ENCODE measurements at places on chromosomes 7 and 10. TPM values are rescaled to one million over a fixed set of nuclear protein-coding genes. Genes with fewer than 3 reads are reported as not detected.

The PHYHIPL gene
- not detected for total RNA-seq

DNA sequence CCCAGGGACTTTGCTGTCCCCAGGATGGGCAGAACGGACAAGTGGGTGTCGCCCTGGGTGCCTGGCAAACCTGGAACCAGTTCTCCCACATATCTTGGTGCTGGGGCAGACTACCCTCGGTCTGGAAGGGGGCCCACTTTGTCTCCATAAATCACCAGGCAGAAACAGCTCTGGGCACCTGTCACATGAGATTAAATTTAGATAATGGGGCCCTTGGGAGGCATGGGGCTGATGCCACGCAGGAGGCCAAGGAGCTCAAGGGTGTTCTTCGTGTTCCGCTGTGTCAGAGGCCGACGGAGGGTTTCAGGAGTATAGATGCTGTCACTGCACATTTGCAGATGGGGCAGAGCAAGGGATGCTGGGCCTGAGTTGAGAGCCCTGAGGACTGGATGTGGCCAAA lies 72.7 kb downstream of the TMEM130 start:
- no peaks in the 10 kb centered on the region for H3K4me1 ChIP-seq
- no peak overlapping the region for H3K4me3 ChIP-seq
- DNase-seq, result no peak
- H3K27me3 ChIP-seq, result no peaks in the 10 kb centered on the region
- no peak overlapping the region for H3K27ac ChIP-seq
- no peaks in the 10 kb centered on the region for H3K36me3 ChIP-seq

GRCh38 chr10:53239873-53240272 lies 467.3 kb upstream of the MBL2 start:
- H3K36me3 ChIP-seq, result no peaks in the 10 kb centered on the region
- H3K27ac ChIP-seq, result no peak overlapping the region
- no peak overlapping the region for H3K4me3 ChIP-seq
- H3K27me3 ChIP-seq, result no peaks in the 10 kb centered on the region
- no peak for DNase-seq

GRCh38 chr7:158051776-158052175 lies 535.8 kb downstream of the PTPRN2 start:
- no peaks in the 10 kb centered on the region for H3K4me1 ChIP-seq
- no peak for DNase-seq
- no peaks in the 10 kb centered on the region for H3K36me3 ChIP-seq
- no peaks in the 10 kb centered on the region for H3K27me3 ChIP-seq

The CDNF gene
- 5.0 TPM for total RNA-seq

- no peak overlapping the region for H3K27ac ChIP-seq
- no peak for DNase-seq
- H3K27me3 ChIP-seq, result no peaks in the 10 kb centered on the region
- peaks cover 25% of the 10 kb centered on the region for H3K4me1 ChIP-seq
- H3K36me3 ChIP-seq, result no peaks in the 10 kb centered on the region
- H3K4me3 ChIP-seq, result peak overlapping the region; percentile 87
These were observed 1.1 kb downstream of the RALA start for GRCh38 chr7:39624442-39624807.

DNA sequence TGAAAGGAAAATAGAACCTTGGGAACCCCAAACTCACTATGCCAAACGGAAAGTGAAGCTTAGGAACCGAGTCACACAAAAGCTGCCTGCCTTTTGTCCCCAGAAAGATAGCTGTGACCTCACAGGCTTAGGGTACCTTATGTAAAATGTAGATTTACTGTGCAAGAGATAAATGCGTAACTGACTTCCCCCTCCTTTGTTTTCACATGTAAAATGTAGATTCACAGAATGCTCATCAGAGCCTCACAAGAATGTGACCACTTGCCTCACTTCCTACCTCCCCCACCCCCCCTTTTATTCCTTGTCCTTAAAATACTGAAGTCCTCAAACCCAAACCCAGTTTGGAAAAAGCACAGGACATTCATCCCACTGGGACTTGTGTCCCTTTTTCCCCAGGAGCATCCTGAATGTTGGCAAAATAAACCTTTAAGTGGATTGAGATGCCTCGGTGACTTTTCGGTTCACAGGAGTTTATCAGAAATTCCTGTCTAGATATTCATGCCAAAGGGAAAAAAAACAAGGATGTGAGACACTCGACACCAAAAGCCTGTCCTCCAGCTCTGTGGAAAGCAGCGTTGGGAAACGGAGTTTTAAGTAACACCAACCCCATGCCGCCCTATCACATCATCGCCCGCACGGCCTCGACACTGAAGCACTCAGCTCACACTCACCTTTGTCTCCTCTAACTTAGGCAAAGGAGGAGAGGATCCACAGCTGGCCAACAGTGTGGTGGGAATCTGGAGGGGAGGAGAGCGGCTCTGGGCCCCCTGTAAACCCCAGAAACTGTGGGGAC lies 45.9 kb downstream of the SVIL start:
- no peak overlapping the region for H3K4me3 ChIP-seq
- DNase-seq, result no peak
- H3K4me1 ChIP-seq, result peaks cover 9% of the 10 kb centered on the region
- H3K36me3 ChIP-seq, result no peaks in the 10 kb centered on the region
- H3K27ac ChIP-seq, result no peak overlapping the region

The CLEC2L gene
- total RNA-seq, result 3.1 TPM

The TEX47 gene
- not detected for total RNA-seq

GRCh38 chr7:69109246-69109645 lies 489.0 kb upstream of the AUTS2 start:
- no peaks in the 10 kb centered on the region for H3K27me3 ChIP-seq
- H3K27ac ChIP-seq, result no peak overlapping the region
- H3K4me3 ChIP-seq, result no peak overlapping the region
- no peaks in the 10 kb centered on the region for H3K4me1 ChIP-seq

- no peak for DNase-seq
- H3K4me1 ChIP-seq, result no peaks in the 10 kb centered on the region
These were observed 19.6 kb downstream of the CABCOCO1 start for GRCh38 chr10:61682323-61682722.

DNA sequence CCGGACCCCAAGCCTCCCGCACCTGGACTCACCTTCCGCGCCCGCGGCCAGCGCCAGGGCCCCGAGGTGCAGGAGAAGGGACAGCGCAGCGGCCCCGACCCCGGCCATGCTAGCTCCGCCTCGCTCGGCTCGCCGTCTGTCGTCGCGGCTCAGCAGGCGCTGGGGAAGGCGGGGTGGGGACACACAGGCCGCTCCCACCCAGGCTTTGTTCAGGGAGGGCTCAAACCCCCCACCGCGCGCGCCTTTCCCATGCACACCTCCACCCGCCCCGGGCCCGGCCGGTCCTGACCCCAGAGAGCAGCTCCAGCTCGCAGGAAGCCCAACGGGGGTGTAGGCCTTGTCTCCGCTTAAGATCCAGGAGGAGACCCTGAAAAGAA lies at the start of gene KCP:
TSS of gene KCP (minus strand) at position 141 of the 377 bp plus-strand sequence. CDS start at position 108, 33 bp downstream.
- H3K27me3 ChIP-seq, result no peaks in the 10 kb centered on the region
- no peak for DNase-seq
- H3K4me1 ChIP-seq, result peaks cover 25% of the 10 kb centered on the region
- H3K27ac ChIP-seq, result no peak within 1 kb of the TSS
- H3K36me3 ChIP-seq, result no peaks in the 10 kb centered on the region

The AKAP9 gene
- total RNA-seq, result 69.6 TPM

- H3K4me1 ChIP-seq, result no peaks in the 10 kb centered on the region
- H3K27ac ChIP-seq, result no peak overlapping the region
- H3K4me3 ChIP-seq, result no peak overlapping the region
- H3K36me3 ChIP-seq, result no peaks in the 10 kb centered on the region
- no peak for DNase-seq
These were observed 22.4 kb upstream of the DRGX start for GRCh38 chr10:49418328-49418727.

- H3K27ac ChIP-seq, result no peak overlapping the region
- H3K27me3 ChIP-seq, result no peaks in the 10 kb centered on the region
- H3K36me3 ChIP-seq, result no peaks in the 10 kb centered on the region
- DNase-seq, result no peak
- H3K4me3 ChIP-seq, result no peak overlapping the region
- no peaks in the 10 kb centered on the region for H3K4me1 ChIP-seq
These were observed 23.2 kb downstream of the CYP26A1 start for GRCh38 chr10:93096901-93097300.

GRCh38 chr7:123537026-123537642 lies 2.7 kb upstream of the IQUB start:
- no peaks in the 10 kb centered on the region for H3K27me3 ChIP-seq
- peaks cover 24% of the 10 kb centered on the region for H3K4me1 ChIP-seq
- H3K36me3 ChIP-seq, result no peaks in the 10 kb centered on the region

- H3K27ac ChIP-seq, result no peak overlapping the region
- no peaks in the 10 kb centered on the region for H3K27me3 ChIP-seq
- no peaks in the 10 kb centered on the region for H3K36me3 ChIP-seq
- no peak overlapping the region for H3K4me3 ChIP-seq
- no peak for DNase-seq
These were observed 268.6 kb downstream of the SDK1 start for GRCh38 chr7:3569643-3570042.

GRCh38 chr10:90138844-90139243 lies 437.5 kb downstream of the KIF20B start:
- no peaks in the 10 kb centered on the region for H3K36me3 ChIP-seq
- no peak for DNase-seq
- no peaks in the 10 kb centered on the region for H3K4me1 ChIP-seq
- no peaks in the 10 kb centered on the region for H3K27me3 ChIP-seq
- no peak overlapping the region for H3K27ac ChIP-seq

DNA sequence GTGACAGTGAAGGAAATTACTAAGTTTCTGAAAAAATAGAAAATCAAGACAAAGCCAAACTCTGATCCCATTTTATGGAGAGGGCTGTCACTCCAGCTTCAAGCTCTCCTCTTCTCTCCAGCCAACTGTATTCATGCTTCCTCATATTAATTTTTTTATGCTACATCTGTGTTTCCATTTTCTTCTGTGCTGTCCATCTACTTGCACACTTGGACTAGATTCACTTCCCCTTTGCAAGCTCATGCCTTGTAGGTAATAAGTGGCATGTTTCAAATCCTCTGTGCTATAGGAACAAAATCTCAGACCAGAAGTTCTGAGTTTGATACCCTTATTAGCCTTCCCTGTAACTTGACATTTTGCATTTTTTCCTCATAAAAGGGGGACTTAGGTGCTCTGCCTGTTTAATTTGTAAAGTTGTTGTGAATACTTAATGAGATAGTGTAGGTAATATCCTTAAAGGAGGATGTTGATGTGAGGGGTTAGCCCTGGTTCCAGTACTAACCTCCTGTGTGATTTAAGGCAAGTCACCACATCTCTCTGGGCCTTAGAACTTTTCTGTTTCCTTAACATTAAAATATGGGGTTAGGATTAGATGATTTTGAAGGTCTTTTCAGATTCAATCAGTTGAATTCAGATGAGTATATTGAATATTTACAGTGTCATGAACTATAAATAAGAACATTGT lies 358.8 kb downstream of the BBS9 start:
- DNase-seq, result no peak
- H3K27ac ChIP-seq, result no peak overlapping the region
- H3K4me3 ChIP-seq, result no peak overlapping the region
- no peaks in the 10 kb centered on the region for H3K27me3 ChIP-seq
- H3K4me1 ChIP-seq, result no peaks in the 10 kb centered on the region

The TMEM130 gene
- 1.7 TPM for total RNA-seq

DNA sequence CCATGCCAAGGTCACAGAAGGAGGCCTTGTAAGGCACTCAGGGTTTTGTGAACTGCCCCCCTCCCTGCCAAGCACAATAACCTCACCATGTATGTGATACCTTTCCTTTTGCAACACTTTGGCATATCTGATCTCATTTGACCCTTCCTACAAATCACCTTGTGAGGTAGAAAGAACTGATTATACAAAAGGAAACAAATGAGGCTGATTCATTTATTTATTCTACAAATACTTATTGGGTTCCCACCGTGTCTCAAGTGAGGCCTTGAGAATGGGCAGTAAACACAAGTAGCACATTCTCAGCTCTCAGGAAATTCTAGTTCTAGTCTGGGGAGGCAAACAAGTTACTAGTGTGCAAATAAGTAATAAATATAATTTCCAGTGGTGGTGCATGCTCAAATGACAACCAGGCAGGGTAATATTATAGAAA lies 19.6 kb downstream of the PLCE1 start:
- H3K36me3 ChIP-seq, result no peaks in the 10 kb centered on the region
- no peak for DNase-seq
- no peak overlapping the region for H3K4me3 ChIP-seq

- no peaks in the 10 kb centered on the region for H3K27me3 ChIP-seq
- no peak for DNase-seq
- H3K4me3 ChIP-seq, result no peak overlapping the region
- H3K36me3 ChIP-seq, result no peaks in the 10 kb centered on the region
- H3K4me1 ChIP-seq, result peaks cover 48% of the 10 kb centered on the region
These were observed 95.8 kb downstream of the NRP1 start for GRCh38 chr10:33238643-33239042.
